Inflammatory macrophage treated with lipopolysaccharide for 4 hours (primary cell): ENCODE measurements at places on chromosomes 11 and 22.

DNA sequence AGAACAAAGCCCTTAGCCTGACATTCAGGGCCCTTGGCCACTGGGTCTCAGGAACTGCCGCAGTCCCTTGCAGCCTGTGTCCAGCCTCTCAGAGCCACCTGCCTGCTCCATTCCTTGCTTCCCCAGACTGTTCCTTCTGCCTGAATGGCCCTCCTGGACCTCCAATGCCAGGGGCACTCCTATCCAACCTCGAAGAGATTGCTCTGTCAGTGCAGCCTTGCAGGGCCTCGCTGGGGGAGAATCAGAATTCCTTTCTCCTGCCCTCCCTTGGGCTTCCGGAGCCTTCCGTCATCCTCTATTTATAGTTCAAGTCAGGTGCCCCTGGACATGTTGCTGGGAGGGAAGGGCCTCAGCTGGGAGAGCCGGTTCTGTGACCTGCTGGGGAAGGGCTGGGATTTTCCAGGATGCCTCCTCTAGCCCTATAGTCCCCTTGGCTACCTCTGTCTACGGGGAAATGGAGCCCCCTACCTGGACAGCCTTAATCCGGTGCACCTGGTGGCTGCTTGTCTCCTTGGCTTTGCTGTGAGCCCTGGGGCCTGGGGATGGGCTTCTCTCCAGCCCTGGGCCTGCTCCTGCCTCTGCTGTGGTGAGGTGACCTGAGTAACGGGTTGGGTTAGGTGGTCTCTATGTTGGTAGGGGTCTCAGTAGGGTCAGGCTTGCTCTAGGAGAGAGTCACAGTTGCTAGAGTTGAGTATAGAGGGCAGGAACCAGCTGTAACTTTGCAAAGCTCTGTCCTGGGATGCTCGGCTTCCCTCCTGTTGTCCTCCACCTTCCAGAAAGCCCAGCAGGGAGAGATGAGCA, 45.9 kb upstream of the SYT7 start:
- no peak for DNase-seq

DNA sequence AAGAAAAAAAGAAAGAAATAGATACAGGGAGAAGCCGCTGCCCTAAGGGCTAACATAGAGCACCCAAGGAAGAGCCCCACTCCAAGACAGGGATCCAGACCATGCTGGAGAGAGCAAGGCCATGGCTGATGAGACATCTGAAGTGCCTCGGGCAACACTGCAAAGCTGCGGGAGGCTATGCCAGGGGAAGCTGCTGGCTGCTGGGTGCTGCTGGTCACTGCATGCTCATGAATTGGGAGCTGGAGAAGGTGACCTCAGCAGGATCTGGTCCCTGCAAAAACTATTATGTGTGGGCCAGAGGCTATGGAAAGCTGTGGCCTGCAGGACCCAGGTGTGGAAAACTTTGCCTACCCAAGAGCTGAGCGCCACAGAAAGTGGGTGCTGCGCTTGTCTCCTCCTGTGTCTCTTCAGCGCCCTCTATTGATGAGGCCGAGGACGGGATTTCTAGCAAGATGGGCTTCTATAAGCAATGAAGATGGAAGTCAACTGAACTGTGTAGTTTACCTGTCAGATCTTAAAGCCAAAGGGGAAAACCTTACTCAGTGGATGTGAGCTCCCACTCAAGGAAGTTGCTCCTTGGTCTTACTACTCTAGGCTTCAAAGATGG, 17.3 kb upstream of the SLC29A2 start:
- peak; percentile 75 for DNase-seq

DNA sequence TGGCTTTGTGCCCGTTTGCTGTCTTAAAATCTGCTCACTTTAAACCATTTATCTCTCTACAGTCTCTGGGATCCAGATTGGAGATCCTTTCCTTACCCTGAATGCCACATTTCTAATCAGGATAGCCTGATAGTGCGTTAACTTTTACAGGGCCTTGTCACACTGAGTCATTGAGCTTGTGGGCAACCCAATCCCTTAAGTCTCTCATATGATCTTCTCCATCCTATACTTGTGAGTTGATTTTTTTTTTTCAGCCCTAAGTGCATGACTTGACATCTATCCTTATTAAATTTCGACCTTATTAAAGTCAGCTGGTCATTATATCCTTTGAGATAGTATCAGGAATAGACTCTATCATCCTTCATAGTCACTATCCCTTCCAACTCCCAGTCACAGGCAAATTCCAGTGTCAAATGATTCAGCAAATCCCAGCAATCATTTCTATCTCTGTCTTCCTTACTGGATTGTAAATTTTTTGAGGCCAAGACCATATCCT, 57.7 kb downstream of the TEAD1 start:
- no peak for DNase-seq

DNA sequence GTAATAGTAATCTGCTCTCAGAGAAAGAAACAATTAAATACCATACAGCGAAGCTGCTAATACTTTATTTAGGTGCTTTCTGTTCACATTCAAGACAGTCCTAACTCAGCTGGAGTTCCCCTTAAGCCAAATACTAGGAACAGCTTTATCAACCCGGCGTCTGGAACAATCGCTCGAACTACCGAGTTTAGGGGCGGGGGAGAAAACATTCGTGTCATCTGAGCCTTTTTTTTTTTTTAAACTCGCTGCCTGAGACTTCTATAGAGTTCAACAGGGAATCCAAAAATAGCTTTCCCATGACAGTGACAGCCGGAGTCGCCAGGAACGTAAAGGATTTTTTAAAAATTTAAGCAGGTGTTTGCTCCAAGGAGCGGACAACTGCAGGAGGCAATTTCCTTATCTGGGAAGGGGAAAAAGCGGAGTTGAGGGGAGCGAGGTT, 852 bp downstream of the TRAF6 start:
- peak; percentile 56 for DNase-seq

- no peak for DNase-seq
Measured at GRCh38 chr11:116472651-116473050, 300.1 kb downstream of the BUD13 start.

GRCh38 chr22:36763576-36763975, 12.3 kb downstream of the IFT27 start:
- no peak for DNase-seq

- DNase-seq = no peak
Measured at GRCh38 chr11:12161603-12162350, 51.4 kb downstream of the MICAL2 start.

DNA sequence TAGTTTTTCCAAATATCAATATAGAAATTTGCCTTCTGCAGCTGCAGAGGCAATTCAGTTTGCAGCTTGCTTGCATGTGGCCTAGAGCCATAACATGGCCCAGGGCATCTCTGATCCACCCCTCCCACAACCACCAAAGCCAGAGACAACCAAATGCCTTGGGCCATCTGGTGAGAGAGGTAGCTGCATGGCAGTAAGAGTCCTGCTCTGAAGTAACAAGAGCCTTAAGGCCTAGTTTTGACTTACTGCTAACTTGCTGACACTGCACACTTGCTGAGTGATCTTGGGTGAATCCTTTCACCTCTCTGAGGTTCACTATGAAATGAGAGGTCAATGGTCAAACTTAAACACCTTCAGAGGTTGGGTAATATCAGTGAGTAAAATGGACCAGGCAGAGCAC, 4.9 kb upstream of the SPECC1L start:
- no peak for DNase-seq

DNA sequence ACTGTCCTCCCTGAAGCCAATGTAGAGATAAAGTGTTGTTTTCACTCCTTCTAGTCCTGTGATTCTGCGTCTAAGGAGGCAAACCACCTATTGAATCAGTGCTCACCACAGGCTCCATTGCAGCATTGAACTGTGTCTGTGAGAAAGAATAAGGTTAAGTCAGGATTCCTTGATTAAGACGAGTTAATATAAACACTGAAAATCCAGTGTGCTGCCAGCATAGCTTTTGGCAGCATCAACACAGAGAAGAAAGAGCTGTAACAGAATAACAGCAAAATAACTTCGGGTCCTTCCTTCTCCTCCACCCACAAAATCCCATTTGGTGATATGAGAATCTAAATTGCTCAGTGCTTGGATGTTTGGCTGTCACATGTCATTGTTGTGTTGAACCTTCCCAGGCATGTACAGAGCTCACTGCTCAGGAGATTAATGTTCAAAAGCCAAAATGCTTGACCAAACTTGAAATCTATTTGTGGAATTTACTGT, 185.2 kb upstream of the DDI1 start:
- no peak for DNase-seq

GRCh38 chr11:128524172-128524571, 63.2 kb downstream of the ETS1 start:
- DNase-seq = no peak

DNA sequence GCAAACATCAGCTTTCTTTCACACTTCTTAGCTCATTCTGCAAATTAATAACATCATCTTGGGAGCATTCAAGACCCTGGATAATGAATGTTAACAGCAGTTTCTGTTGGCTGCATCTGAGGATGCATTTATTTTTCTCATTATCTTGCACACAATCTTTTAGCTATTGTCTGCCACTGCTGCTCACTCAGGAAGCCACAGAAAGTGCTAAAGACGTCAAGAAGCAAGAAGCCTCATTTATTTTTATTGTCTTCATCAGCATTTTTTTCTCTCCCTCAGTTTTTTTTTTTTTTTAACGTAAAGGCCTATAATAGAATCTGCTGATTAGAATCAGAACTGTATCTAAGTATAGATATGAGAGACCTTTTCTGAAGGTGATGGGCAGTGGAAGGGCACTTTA, 1339.4 kb downstream of the FAM181B start:
- no peak for DNase-seq

GRCh38 chr11:62552485-62553079, 6.0 kb upstream of the AHNAK start:
- DNase-seq = no peak

DNA sequence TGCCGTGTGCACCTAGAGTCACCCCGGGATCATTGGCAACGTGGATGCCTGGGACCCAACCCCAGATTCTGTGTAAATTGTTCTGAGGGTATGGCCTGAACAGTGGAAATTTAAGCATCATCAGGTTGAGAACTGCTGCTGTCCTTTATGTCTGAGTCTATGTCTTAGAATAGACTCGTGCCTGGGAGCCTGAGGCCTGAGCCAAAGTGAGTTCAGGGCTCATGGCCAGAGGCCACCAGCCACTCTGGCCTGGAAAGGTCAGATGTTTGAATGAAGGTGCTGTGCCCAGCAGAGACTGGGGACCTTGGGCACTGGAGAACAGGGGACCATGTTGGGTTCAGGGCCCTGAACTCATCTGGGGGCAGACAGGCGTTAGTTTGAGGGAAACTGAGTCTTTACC, 91.1 kb downstream of the MYO18B start:
- no peak for DNase-seq

DNA sequence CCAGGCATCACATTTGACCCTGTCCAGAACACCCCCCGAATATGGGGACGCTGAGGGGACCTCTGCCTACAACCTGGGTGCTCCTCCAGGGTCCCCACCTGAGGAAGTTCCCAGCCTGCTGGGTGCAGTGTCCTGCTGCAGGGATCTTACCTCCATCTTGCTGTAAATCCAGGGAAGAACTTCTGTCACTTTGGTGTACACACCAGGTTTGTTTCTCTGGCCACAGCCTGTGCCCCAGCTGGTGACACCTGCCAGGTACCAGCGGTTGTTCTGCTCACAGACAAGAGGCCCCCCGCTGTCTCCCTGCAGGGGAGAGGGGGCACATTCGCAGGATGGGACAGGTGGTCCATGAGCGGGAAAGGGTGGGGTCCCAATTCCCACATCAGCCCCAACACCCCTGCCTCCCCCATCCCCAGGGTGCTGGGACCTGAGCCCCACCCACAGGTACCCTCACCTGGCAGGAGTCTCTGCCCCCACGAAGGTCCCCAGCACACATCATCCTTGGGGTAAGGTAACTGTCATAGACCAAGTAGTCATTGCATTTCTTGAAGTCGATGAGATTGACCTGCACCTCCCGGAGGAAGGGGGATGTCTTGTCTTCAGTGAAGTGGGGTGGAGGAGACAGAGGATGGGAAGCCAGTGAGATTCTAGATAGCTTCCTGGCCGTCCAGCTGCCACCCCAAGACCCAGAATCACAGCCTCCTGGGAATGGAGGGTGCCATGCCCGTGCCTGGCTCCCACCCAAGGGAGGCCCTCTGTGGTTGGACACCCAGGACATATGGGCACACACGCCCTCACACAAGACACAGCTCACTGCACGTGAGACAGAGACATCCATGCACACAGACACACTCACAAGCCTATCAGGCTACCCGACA, 25.5 kb downstream of the TMPRSS13 start:
- DNase-seq = no peak

- DNase-seq = no peak
Measured at GRCh38 chr11:131327421-131327820, 43.0 kb upstream of the NTM start.

GRCh38 chr22:35212996-35213395, 44.3 kb upstream of the HMGXB4 start:
- no peak for DNase-seq

DNA sequence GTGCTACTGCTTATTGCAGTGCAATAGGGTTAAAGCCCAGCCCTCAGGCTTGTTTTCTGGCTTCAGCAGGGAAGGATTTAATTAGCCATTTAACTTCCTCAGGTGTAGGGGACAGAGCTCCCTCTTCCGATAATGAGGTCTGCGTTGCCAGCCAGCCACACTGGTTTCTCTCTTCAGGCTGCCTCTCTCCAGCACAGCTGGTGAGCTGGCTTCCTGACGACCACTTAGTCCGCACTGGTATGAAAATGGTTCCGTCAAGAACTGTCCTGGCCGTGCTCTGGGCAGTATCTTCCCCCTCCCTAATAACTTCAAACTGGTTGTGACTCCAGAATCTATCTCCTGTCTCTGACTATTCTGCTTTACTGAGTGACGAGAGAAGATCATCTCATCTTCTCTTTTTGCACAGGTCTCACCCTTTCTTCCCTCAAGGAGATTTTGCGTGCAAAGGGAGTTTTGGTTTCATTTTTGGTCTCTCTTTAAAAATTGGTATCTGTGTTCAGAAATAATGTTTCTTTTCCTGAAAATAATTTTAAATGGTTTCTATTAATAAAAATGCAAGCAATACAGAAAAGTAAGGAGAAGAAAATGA, 49.2 kb downstream of the CNTN5 start:
- no peak for DNase-seq

DNA sequence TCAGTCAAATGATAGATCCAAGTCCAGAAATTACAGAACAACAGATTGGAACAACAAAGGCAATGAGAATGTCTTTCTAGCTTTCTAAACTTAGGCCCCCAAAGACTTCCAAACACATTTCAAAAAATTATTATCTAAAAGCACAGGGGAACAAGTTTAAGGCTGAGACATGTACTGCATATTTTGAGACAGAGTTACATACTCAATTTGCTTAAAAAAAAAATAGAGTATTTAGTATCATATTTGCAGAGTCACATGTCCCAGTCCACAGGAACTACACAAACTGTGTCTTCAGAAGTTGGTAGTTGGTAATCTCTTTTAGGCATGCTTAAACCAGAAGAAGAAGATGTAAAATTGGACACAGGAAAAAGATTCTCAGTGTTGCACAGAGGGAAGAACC, 127.2 kb downstream of the MAML2 start:
- DNase-seq = no peak
